Activated T-helper 1 cell treated with Interleukin-2 at 50 U/mL for 16 hours (primary cell): ENCODE measurements at places on chromosomes 2 and 18.

GRCh38 chr2:9260464-9260918 lies 53.9 kb downstream of the ASAP2 start:
- no peak for DNase-seq

DNA sequence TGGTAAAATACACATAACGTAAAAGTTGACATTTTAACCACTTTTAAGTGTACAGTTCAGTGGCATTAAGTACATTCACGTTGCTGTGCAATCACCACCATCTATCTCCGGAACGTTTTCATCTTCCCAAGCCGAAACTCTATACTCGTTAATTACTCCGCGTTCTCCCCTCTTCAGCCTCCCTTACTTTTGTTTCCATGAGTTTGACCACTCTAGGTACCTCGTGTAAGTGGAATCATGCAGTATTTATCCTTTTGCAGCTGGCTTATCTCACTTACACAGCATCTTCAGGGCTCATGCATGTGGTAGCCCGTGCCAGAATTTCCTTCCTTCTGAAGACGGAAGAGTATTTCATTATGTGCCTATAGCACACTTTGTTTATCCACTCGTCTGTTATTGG lies 225.2 kb downstream of the SLC4A3 start:
- DNase-seq: no peak

- DNase-seq: no peak
These were observed 13.1 kb upstream of the SMAD7 start for GRCh38 chr18:48963586-48964470.

- no peak for DNase-seq
These were observed 82.0 kb downstream of the STK39 start for GRCh38 chr2:168165397-168165796.

- DNase-seq: no peak
These were observed 91.0 kb downstream of the MAPRE2 start for GRCh38 chr18:35132021-35132902.

DNA sequence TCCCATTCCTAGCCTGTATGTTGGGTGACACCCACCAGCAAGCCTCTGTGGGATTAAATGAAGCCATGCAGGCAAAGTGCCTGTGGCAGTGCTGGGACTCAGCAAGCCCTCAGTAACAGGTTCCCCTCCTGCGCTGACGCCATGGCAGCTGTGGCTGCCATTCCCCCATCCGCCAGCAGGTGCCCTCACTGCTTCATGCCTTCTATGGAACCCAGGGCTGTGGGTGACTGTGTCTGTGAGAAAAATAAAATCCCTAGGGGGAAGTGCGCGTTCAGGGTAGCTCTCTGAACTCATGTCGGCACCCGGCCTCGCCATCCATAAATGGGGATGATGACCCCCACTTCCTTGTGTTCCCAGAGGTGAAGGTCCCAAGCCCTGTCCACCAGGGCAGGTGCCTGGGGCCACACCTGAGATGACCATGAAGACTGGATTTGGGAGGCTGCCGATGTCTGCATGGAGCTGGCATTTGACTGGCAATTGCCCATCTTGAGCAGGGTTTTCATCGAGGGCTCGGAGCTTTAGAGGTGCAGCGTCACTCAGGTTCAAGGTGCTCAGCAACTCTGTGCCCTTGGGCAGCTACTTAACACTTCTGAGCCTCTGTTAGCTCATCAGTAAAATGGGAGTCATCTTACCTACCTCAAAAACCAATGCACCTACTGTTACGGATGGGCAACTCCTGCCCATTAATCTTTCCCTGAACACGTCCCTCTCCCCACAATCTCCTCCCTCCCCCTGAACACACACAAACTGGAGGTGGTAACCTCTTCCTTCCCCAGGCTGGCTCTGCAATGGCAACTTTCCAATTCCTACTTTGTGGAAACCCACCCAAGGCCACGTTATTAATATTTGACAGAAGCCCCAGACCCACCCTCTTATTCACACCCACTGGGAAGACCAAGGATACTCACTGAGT lies 2.9 kb upstream of the MAL start:
- peak; percentile 70 for DNase-seq

GRCh38 chr18:57762686-57763085 lies 40.4 kb downstream of the ATP8B1 start:
- no peak for DNase-seq

- DNase-seq: no peak
These were observed 13.5 kb downstream of the ELAC1 start for GRCh38 chr18:50981381-50981780.

DNA sequence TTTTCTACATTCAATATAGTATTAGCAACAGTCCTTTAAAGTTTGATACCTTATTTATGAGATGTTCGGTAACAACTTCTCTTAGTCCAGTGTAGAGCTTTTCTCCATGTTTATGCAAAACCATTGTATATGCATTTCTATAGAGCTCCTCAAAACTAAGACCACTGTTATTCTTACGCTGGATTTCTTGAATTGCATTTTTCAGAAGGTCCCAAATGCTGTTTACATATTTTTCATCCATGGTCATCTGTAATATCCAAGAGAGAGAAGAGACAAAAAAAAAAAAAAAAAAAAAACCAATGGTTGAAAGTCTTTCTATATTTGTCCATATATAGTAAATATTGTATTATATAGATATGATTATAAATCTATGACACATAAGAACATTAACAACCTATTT lies 27.6 kb downstream of the CUL3 start:
- no peak for DNase-seq

DNA sequence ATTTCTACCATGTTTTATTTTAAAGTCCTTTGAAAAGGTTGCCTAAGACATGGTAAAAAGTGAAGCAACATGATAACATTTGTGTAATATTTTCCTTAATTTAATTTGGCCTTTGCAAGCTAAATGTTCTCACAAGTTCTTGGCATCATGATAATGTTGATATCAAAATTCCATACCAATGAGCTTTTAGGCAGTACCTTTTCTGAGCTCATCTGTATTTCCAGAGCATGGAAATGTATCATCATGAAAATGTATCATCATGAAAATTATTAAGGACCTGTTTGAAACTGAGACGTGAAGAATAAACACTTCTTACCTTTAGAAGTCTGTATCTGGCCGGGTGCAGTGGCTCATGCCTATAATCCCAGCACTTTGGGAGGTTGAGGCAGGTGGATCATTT lies 73.8 kb downstream of the VWC2L start:
- no peak for DNase-seq

DNA sequence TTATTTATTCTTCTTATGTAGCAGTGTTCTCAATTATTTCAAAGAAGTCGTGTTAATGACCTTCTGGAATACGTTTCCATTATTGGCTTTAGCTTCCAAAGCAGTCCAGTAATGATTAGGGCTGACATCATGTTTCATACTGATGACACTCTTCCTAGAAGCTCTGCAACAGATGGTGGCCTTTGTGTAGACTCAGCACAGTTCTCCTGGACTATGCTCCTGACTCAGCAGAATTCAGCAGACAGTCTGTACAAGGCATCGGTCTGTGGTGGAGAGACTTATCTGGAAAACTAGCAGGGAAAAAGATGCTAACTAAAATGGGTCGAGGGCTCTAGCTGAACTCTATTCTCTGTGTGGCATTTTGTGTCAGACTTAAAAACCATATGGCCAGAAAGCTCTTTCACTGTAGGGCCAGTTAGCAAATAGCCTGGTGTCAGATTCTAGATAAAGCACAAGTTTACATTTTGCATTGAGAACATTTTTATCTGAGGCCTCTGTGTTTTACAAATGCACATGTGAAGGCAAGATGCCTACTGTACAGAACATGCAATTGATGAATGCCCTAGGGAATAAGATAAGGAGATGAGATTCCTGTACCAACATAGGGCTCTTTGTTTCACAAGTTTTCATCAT lies 35.1 kb downstream of the GULP1 start:
- no peak for DNase-seq

DNA sequence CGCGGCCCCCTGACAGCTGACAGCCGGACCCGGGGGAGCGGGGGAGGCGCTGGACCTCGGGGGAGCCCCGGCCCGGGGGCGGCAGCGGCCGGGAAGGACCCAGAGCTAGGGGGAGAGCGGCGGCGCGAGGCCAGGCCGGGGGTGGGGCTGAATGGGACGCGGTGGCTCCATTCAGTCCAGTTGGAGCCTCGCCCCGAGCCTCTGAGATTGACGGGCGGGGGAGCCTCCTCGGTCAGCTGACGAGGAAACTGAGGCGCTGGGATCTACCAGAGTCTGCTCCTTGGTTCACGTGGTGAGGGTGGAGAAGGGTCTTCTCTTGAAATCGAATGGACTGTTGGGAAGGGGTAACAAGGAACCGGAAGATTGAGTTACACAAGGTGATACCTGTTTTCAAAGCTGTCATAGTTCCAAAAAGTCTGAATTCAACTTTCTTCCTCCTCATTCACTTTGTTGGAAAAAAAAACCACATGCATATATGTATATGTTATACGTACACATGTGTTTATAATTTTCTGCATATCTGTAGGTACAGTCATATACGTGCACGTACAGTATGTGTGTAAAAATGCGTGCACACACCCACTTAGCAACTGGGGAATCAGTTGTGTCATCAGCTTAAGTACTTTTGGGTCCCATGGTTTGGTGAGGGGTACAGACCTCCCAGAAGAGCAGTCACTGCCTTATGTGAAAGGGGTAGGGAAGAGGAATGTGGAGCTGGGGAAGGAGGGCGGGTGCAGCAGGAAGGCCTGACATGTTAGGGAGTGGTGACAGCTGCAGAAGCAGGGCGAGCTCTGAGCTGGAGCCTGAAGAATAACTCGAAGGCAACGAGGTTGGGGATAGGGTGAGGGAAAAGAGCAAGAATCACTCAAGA lies 628 bp downstream of the PPP1R7 start:
- DNase-seq: no peak

DNA sequence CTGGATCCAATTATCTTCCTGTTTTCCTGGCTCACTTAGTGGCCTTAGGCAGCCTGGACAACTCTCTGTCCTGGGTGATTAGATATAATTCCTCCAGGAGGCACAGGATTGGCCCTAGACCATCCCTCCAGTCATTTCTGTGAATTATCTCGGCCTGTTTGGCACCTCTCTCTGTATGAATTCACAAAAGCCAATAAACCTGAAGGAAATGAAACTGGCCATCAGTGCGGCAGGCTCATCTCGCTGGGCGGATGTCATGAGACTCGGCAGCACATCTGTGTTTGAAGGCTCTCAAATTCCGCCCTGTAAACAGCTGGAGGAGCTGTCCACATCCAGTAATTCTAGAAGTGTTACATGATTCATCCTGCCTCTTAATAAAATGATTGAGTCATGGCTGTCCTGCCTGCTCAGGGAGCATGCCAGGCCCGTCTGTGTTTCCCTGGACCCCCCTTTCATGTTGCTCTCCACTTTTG lies 38.6 kb downstream of the ACOXL start:
- no peak for DNase-seq

GRCh38 chr2:46497766-46498165 lies 18.4 kb downstream of the TMEM247 start:
- no peak for DNase-seq

GRCh38 chr2:30492185-30492584 lies 45.1 kb downstream of the LCLAT1 start:
- DNase-seq: no peak

DNA sequence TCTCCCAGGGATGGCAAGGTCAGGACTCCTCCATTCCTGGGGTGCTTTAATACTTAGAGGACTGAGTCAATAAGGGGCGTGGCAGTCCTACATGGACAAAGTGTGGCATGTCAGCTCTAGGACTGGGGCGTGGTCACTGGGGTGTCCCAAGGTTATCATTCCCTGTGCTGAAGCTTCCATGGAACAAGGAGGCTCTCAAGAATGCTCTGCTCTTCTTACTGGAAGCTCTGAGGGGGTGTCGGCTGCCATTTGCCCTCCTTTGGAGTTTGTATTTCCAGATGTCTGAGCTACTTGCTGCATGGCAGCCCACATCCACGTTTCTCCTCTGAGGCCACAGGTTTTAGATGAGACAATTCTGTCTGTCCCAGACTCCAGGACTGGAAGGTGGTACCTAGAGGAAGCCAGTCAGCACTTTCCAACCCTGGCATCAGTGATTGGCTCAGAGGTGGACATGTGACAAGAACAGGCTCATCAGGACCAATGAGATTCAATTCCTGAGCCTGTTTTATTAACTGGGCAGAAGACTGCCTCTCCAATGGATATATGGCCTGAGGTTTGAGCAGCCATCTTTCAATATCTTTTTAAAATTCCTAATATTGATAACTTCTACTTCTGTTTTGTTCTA lies 128.9 kb upstream of the ARL4C start:
- no peak for DNase-seq

DNA sequence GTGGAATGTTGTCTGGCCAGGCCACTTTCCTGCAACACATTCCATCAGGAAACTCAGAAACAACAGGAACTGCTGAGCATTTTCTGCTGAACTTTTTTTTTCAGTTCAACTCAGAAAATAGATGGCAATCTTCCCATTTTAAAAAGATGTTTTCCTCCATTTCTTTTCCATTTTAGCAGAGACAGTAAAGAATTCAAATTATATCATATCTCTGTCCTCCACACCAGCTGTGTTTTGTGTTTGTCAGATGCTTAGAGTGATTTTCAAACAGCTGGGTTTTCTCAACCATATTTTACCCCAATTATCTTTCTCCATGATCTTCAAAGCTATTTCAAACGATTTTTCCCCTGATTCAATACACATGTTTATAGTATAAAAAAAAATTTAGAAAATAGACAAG lies 713.4 kb downstream of the LRRTM4 start:
- DNase-seq: no peak

- no peak for DNase-seq
These were observed 46.3 kb downstream of the LTBP1 start for GRCh38 chr2:32993005-32993539.
